ENCODE measurements at places on chromosomes 2 and 18.

DNA sequence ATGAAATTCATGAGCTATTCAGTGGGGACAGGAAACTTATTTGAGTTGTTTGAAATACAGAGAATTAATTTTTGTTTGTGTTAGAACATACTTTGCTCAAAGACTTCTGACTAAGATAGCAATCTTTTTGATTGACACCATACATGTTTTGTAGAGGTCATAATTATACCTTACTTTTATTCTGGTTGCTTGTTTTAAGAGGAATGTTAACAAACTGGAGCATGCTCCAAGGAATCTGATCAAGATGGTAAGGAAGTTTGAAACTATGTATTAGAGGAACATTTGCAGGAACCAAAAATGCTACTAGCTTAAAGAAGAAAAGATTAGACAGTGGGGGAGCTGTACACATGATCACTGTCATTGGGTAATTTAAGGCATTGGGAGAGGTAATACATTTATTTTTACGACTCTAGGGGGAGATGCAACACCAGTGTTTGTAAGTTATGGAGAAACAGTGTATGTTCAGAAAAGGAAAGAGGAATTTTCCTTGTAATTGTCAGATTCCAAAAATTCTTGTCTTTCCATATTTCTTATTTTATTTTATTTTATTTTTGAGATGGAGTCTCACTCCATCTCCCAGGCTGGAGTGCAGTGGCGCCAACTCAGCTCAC, 8.0 kb downstream of the AGFG1 start:
- DNase-seq, result peak; percentile 56

GRCh38 chr2:178949584-178949983, 100.4 kb downstream of the CCDC141 start:
- DNase-seq, result no peak

- no peak for DNase-seq
These were observed 448.1 kb downstream of the TSN start for GRCh38 chr2:122203523-122203922.

GRCh38 chr2:9712263-9712662, 81.5 kb upstream of the YWHAQ start:
- DNase-seq, result no peak

DNA sequence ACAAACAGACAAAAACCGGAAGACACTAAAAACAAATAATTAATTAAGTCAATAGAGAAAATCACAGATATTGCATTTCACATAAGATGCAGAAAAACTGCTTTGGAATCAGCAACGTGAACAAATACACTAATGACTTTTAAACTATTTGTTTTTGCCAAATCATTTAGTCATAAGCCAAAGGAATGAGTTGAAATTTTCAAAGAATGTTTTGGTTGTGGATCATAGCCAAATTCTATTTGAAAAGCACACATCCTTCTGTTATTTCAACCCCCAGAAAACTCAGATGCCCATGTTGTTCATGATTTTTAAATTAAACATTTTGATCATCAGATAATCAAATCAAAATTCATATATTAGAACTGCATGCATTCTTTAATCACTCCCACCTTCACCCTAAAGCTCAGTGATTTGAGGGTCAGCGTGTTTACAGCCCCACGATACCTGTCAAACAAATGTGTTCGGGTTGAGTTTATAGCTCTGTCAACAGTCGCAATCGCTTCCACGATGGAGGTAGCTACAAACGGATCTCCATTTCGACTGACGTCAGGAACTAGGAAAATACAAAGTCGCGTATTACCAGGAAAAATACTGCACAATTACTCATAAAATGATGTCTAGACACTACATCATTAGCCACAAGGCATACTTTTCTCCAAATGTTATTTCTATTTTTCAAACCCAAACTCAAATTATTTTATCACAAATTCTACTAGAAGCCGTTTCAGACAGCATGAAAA, 90.2 kb downstream of the PXDN start:
- DNase-seq, result no peak

DNA sequence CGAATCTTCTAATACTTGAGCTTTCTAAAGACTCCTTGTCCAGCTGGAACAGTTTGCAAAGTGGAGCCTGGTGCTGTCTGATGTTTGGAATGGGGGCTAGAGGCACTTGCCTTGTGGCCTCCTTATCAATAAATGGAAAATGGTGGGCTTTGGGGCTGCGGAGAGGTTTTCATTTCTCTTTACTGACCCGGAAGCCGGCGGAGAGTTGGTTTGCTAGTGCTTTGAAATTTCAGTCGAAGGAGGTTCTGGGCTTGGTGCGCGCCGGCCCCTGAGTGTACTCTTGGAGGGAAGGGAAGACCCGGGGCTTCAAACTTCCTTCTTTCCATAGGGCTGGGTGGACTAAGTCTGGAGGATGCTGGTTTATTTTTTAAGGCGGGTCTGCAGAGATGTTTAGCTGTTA, 714 bp downstream of the RPIA start:
- peak; percentile 16 for DNase-seq

- peak; percentile 93 for DNase-seq
These were observed 83.9 kb downstream of the PLCL1 start for GRCh38 chr2:197888321-197888720.

DNA sequence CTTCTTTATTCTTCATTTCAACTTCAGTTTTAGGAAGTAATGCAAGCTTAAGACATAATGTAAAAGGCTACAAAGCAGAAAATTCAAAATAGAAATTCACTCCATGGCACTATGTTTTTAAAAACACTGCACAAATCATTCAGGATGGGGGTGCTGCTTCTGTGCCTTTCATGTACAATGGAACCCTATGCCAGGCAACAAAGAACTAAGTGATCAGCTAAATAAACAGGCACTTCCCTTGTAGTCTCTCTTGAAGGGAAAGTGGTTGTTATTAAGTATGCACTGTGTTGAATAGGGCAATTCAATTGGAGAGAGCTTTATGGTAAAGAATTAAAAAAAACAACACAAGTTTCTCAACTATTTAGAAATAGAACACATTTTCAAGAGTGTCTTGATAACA, 10.9 kb upstream of the ERBB4 start:
- no peak for DNase-seq

- no peak for DNase-seq
These were observed 566.1 kb downstream of the TMEM182 start for GRCh38 chr2:103327966-103328365.

DNA sequence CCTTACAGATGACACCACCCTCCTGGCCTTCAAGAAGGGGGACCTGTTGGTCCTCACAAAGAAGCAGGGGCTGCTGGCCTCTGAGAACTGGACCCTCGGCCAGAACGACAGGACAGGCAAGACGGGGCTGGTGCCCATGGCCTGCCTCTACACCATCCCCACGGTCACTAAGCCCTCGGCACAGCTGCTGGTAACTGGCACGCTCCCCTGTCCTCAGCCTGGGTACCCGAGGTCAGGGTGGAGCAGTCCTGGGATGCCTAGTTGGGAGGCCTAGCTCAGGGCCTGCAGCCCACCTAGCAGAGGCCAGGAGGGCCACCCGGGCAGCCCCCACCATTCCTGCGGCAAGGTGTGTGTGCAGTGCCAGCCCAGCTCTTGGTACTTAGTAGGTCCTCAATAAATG, 16.3 kb upstream of the GPR17 start:
- no peak for DNase-seq

DNA sequence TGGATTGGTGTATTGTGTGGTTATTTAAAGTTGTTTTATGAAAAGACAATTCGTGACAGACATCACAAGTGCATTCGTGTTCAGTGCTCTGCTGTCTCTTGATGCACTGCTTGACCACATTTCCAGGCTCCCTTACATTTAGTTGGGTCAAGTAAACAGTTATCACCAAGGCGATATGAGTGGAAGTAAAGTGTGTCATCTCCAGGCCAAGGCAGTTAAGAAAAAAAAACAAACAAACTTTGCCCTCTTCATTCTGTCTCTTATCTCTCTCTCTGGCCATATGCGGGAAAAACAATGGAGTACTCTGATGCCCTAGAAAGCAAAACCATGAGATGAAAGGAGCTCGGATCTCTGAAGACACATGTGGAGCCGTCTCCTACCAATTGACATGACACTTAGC, 131.1 kb downstream of the DSEL start:
- DNase-seq, result no peak

- DNase-seq, result no peak
These were observed 7.1 kb downstream of the CNNM3 start for GRCh38 chr2:96823198-96823597.

DNA sequence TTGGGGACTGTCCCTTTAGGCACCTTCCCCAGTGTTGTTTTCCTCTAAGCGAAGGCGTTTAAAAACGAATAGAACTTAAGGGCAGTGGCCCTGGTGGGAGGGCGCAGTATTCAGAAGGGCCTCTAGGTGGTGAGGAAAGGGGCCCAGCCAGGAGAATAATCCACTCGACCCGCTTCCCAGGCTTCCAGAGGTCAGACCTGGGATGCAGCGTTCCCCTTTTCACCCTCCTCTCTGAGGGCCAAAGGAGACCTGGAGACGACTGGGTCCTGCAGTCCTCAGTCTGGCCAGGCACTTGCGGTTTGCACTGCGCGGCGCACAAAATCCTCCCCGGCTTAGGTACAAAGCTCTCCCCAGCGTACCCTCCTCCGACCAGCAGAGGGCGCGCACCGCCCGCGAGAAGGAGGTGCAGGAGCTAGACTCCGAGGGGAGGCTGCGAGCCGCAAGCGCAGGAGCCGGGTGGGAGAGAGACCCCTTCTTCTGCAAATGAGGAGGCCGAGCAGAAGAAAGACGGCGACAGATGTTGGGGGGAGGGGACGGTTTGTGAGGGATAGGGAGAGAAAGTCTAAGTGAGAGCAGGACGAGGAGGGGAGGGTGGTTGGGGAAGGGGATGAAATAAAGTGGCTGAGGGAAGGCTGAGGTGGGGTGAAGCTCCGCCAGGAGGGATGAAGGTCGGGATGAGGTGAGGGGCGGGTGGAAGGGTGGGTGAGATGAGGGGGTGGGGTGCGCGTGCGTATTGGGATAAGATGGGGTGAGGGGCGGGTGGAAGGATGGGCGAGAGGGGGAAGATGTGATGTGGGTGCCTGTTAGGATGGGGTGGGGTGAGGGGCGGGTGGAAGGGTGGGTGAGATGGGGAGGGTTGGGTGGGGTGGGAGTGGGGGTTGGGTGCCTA, 4.9 kb downstream of the FEV start:
- peak; percentile 79 for DNase-seq

DNA sequence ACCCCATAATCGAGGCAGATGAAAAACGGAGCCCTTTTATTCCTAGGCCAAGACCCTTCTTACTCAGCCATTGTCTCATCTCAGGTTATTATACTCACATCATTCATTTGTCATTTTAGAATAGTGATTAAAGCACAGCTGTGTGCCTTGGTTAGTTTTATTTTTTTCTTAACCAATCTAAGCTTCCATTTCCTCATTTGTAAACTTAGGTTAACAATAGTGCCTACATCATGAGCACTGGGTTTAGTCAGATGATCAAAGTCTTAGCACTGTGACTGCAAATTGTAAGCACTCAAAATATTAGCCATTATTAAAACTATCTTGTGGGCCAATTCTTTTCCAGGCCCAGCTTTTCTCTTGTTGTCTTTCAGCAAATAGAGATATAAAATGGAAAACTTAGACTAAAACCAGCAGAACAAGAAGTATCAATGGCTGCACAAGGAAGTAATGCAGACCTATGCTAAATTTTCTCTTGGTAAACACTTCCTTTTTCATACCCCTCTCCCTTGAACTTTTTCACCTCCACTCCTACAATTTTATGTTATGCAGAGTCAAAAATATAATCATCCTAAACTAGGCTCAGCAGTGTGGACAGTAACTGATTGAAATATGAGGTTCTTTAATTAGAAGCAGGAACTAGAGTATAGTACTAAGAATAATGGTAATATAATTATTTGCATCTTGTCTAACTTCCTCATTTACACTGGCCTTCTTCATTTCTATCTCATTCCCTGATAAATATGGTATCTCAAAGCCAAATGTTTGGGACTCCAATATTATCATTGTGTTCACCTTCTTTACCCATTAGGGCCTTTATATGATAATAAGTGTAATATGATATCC, 21.5 kb upstream of the GALNT3 start:
- DNase-seq, result peak; percentile 23

DNA sequence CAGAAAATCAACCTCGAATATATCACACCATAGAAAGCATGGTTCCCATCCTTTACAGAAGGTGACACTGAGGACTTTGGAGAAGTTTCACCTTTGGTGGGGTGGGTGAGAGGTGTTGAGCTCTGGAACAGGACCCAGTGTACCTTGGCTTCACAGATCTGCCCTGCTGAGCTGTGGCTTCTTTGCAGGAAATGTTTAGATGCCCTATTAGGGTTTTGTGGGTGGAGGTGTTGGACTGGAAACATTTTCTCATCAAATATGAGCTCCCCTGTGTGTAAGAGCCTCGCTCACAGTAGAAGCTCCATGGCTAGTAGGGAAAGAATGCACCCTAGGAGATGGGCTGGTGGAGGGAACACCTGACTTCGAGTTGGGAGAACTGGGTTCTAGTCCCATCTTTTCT, 55.6 kb downstream of the RPL37A start:
- no peak for DNase-seq

- no peak for DNase-seq
These were observed 6.3 kb downstream of the FLACC1 start for GRCh38 chr2:201350879-201351278.

DNA sequence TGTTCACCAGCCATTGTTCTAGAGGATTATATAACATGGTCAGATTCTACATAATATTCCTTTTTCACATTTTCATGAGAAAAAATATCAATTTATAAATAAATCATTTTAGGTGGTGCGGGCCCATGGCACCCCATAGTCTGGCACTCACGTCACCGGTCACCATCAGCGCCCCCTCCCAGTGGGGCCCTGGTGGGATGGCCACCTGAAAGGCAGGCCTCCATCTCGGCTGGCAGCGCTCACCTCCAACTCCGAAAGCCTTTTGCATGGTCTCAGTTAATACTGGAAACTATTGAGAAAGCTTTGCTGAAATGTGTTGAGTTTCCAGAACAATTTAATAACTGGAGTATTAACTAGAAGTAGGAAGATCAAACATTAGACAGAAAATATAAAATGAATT, 141.4 kb upstream of the SALL3 start:
- DNase-seq, result no peak

DNA sequence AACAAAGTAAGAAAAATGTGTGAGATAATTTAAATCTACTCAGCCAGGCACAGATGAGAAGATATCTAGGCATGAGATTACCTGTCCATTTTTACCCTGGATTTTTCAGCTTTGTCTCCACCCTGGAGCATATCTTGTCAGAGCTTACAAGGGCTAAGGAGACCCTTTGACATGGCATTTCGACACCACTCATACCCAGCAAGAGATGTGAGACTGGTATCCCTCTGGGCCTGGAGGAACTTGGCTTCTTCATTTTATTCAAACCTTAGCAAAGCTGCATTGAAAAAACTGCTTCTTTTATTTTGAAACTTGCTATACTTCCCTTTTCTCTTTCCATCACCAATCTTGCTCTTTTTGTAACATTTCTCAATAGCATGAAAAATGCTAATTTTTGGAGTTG, 194.9 kb upstream of the HNMT start:
- DNase-seq, result peak; percentile 3

GRCh38 chr2:79702905-79703304, 190.1 kb downstream of the CTNNA2 start:
- no peak for DNase-seq
